ENCODE measurements at places on chromosomes 7 and 10.

DNA sequence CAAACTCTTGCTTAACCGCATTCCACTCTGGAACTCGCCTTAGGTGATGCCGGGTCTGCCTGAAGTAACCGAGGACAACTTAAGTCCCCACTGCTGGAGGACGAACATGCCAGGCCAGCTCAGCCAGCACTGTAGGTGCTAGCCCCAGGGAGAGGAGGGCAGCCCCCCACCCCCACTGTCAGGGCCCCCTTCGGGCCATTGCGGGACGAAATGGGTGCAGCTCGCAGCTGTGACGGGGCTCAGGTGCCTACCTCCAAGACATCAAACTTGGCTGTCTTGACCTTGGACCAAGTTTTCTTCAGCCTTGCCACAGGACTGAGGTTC, 60.4 kb downstream of the CSGALNACT2 start:
- no peak for DNase-seq

GRCh38 chr7:159201722-159202330, 57.2 kb upstream of the VIPR2 start:
- no peak for DNase-seq

- DNase-seq = no peak
These were observed 258.0 kb downstream of the GFRA1 start for GRCh38 chr10:116014871-116015582.

DNA sequence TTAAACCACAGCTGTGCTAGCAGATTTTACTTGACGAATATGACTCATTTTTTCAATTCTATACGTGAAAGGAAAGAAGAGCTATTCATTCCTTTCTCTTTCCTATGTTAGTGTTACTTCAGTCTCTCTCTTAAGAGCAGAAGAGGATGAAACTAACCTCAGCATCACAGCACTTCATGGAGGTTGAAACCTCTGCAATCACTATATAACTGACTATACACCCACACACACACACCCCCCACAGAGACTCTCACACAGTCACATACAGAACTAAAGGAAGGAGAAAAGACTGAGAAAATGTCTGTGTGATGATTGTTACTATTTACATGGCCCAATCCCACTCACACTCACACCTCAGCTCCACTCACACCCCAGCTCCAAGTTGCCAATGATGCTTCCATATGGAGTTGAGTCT, 104.2 kb downstream of the KIF20B start:
- peak; percentile 15 for DNase-seq

GRCh38 chr10:102720337-102720736, 5.9 kb downstream of the SFXN2 start:
- no peak for DNase-seq

DNA sequence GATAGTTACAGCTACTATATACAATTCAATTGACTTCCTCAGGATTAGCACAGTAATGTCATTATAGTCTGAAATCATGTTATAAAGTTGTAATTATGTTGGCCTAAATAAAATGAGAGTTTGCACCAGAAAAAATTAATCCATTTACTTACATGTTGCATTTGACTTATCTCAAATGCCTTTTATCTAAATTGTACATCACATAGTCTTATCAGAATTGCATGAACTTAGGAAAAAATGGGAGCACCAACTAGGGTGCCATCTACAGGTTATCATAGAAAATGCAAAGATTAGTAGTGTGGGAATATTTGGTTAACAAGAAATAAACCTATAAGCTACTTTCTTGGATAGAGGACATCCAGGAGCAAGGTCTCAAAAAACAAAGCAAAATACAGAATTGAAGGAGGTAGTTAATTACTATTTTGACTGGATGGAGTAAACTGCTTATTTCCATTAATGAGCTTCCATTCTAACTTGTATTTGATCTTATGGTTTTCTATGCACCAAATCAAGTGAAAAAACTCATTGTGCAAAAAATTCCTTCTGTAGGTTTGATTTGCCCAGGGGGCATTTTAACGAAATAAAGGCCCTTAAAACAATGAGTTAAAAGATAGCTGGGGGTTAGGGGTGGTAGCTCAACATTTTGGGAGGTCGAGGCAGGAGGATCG, 60.0 kb upstream of the ORC5 start:
- DNase-seq = no peak

- DNase-seq = no peak
These were observed 1.9 kb downstream of the NKX1-2 start for GRCh38 chr10:124447751-124448466.

GRCh38 chr10:86600296-86600695, 54.1 kb upstream of the OPN4 start:
- DNase-seq = no peak

GRCh38 chr10:33302208-33302829, 32.1 kb downstream of the NRP1 start:
- DNase-seq = no peak

DNA sequence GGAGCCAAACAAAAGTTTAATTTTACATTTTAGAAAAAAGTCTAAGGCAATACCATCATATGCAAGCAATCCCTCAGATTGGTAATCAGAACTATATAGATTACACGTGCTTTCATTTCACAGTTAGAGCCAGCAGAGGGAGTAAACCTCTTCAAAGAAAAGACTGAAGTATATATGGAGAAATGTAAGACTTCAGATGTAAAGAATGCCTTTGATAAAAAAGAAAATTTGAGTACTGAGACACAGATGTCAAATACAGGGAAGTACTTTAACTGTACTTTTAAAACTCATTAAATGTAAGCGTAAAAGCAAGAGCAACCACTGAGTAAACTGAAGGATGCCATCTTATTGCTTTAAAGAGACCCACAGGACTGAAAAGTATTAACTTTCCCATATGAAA, 101.4 kb upstream of the FAM133B start:
- DNase-seq = no peak

DNA sequence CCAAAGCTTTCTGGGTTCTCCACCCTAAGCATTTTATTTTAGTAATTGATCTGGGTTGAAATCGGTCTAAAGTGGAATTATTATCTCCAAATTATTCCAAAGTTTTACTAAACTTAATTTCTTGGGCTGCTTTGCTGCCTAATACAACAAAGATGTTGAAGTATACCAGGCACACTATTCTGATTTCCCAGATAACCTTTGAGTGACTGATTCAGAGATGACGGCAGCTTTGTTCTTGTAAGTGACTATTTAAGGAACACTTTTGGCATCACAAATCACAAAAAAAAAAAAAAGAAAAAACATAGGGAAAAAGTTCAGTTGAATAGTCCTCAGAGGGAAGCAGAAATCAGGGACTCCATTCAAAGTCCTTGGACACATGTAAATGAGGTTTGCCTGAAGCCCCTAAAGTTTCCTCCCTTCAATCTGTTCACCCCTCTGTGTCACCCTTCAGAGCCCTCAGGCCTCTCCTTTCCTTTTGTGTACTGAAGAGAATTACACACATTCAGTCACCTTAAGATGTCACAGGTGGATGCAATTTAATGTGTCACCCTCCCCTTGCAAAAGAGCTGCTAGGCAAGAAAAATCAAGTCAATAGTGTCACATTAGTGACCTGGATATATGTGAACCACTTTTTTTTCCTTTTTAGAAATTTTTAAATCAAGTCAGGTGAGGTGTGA, 81.5 kb downstream of the RTKN2 start:
- no peak for DNase-seq

DNA sequence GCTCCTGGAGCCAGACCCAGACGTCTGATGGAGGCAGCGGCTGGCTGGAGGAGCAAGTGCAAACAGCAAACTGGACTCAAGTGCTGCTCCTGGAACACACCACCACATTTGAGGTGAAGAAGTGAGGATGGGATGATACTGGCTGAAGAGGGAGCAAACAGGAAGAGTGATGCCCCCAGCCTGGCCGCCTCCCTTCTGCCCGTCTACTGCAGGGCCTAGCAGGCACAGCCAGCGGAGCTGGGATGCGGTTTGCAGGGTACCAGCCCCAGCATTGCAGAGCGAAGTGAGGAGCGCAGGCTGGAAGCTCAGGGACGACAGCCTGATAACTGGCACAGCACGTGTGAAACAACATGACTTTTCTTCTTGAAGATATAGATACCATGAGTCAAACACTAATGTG, 111.8 kb upstream of the ZNF32 start:
- no peak for DNase-seq

DNA sequence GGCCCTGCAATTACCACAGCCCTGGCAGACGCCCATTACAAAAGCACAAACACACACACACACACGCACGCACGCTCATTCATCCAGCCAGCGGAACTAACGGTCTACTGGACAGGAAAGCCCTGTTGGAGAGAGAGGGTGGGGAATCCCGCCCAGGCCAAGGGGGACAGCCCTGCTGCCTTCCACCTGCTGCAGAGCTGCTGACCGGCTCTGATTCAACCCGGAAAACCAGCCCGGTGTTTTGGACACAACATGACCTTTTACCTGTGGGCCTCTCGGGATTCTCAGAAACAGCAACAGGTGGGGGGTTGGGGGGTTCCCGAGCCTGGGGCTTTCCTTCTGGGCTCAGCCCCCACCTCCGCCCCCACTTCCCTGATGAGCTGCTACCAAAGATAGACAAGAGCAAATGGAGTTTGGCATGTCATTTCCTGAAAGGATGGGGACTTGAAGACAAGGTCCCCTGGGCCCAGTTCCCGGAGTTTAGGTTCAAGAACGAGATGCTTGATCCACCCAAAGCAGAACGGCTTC, 18.5 kb upstream of the SERPINE1 start:
- no peak for DNase-seq

GRCh38 chr7:92244808-92245486, 767 bp downstream of the KRIT1 start:
- DNase-seq = no peak

DNA sequence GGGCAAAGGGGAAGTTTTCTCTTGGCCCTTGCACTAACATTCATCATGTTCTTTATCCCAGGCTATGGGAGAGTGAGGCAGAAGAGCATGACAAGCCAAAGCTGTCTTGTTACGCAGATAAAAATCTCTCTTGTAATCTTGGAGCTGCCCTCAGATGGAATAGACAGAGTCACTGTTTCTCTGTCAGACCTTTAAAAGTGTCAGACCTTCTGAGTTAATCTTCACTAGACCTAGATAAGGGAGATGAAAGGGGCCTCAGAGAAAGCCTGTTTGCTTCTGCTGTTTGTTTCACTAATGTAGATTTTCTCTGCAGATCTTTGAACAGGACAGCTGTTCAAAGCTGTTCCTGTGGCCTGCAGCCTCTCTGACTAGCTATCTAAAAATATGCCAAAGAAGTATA, 112.9 kb downstream of the KIF20B start:
- no peak for DNase-seq

DNA sequence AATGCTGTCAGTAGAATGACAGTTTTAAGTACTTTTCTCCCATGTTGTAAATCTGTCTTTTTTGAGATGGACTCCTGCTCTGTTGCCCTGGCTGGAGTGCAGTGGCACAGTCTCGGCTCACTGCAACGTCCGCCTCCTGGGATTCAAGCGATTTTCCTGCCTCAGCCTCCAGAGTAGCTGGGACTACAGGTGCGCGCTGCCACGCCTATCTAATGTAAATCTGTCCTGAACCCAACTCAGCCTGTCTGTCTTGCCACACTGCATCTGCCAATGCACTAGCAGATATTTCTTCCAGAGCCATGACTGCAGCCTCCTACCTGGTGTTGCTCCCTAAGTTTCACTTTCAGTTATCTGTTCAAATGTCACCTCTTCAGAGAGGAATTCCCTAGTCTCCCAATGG, 264.1 kb downstream of the PHF14 start:
- no peak for DNase-seq

- no peak for DNase-seq
These were observed 534.5 kb downstream of the TNS3 start for GRCh38 chr7:47047384-47047783.

GRCh38 chr10:12091421-12091820, 22.7 kb downstream of the DHTKD1 start:
- no peak for DNase-seq

DNA sequence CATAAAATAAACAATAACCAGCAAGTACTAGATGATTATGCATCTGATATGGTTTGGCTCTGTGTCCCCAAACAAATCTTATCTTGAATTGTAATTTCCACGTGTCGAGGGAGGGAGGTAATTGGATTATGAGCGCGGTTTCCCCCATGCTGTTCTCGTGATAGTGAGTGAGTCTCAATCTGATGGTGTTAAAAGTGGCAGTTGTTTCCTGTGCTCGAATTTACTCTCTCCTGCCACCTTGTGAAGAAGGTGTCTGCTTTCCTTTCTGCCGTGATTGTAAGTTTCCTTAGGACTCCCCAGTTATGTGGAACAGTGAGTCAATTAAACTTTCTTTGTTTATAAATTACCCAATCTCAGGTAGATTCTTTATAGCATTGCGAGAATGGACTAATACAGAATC, 15.1 kb downstream of the CNTNAP2 start:
- DNase-seq = no peak

DNA sequence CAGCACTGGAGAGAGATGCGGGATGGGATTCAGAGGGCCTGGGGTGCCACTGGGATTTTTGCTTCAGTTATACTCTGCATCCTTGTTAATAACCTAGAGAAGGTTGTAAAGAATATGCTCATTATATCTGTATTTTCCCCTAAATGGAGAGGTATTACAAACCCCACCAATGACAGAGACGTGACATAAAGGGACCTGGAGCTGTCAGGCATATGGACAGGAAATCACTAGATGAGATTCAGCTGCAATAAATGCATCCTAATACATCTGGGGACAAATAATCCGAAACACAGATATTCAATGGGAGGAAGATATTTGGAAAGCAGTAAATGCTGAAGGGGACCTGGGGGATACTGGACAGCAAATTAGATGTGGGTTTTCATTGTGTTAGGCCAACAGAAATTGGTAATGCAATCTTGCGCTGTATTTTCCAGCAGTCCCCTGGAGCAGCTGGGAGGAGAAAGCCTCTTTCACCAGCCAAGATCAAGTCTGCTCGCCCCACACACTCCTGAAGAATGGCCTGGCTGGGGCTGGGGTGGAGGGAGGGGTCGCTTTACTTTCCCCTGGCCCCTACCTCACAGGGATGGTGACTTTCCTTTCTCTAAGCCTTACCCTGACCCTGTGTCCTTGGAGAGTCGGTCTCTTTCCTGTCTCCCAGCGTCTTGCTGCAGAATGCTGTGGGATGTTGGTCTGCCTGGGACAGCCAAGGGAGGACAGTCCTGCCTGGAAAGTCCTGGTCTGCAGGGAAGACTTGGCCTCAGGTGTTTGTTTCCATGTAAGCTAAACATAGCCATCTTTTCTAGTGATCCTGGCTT, 653.8 kb downstream of the LRMDA start:
- DNase-seq = no peak

DNA sequence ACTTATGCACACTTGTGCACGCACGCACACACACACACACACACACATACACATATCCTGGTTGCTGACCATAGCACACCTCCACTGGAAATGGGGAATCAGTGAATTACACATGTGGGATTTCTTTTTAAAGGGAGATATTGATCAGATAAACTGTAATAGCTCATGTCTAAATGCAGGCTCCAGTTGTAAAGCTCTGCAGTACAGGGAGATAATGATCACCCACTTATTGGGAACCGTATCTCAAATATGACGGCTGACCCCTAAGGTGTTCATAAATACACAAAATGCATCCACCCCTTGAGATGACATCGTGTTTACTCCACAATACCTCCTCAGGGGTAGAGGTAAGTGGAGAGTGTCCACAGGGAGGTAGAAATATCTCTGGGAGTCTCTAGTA, 79.2 kb downstream of the PLXNA4 start:
- DNase-seq = no peak

DNA sequence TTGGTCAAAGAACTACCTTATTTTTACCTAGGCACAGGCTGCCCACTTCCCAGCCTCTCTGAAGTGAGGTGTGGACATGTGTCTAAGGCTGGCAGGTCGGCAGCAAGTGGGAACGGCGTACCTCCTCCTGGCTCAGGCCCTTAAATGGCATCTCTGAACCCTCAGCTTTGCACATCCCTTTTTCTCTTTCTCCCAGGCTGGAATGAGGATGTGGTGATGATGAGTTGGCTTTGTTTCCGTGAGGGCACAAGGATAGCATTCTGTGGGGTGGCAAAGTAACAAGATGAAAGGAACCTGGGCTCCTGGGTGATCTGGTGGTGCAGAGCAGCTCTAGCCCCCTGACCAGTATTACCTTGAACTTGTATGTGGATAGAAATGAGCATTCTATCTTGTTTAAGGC, 196.8 kb downstream of the REEP3 start:
- no peak for DNase-seq

All from stimulated activated CD8-positive, alpha-beta memory T cell treated with anti-CD3 and anti-CD28 coated beads, Interleukin-7, amount 100 ng/mL, for 48 hours (primary cell).